ENCODE measurements at places on chromosomes 12 and 14. TPM values are rescaled to one million over a fixed set of nuclear protein-coding genes. Genes with fewer than 3 reads are reported as not detected.

GRCh38 chr12:123223241-123223668 lies 9.7 kb downstream of the MPHOSPH9 start:
- DNase-seq: peak; percentile 9

GRCh38 chr14:96567289-96567899 lies 65.2 kb downstream of the PAPOLA start:
- no peak for DNase-seq

The KCNA5 gene
- 0.79 TPM for polyA plus RNA-seq

The SLC2A13 gene
- polyA plus RNA-seq: 21.4 TPM

DNA sequence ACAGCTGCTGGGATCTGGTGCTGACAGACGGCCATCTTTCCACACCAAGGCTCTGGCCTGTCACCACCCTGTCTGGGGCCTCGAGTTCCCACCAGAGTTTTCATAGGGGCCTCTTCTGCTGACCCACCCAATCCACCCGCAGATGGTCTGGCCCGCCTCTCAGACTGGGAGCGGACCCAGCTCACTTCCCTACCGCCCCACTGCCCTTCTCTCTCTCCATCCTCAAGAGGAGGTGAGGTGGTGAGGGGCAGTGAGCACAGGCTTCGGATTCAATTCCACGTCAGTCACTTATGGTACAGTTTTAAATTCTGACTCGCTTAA lies 12.3 kb upstream of the RPS6KL1 start:
- no peak for DNase-seq

GRCh38 chr14:31716208-31716607 lies 155.0 kb downstream of the NUBPL start:
- DNase-seq: no peak

DNA sequence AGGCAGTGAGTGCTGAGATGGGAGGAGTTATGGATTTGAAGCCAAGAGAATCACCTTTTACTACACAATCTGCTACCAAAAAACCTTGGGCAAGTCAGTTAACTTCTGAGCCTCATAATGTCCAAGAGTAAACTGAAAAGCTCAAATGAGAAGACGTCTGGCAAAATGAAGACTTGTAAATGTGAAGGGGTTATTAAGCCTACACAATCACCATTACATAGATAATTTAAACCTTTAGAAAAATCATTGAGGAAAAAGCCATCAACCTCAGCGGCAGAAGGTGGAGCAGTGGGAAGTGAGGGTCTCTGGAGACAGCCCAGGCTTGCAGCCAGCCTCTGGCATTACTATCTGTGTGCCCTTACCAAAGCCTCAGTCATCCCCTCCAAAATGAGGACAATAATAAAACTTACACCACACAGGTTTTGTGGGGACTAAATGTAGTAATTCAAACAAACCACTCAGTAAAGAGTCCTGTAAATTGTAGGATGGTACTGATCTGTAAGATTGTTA lies 50.5 kb upstream of the CCDC175 start:
- DNase-seq: no peak

DNA sequence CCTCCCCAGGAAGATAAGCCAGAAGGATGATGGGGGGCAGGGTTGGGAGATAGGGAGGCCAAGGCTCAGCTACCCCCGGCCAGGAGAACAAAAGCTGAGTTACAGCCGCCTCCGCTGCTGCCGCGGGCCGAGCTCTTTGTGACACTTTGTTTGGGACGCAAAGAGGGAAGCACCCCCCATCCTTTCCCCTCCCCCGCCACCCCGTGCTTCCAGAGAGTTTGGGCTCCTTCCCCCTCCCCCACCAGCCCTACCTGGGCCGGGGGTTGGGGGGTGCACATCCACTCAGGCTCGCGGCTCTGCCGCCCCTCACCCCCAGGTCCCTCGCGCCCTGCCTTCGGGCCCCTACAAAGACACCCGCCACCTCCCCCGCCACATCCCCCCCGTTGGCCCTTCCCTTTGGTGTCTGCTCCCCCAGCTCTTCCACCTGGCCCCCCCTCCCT lies 799 bp downstream of the ZNF219 start:
- peak; percentile 68 for DNase-seq

GRCh38 chr14:52840877-52841276 lies 49.5 kb upstream of the GNPNAT1 start:
- no peak for DNase-seq

The PTPRR gene
- 3.0 TPM for polyA plus RNA-seq

DNA sequence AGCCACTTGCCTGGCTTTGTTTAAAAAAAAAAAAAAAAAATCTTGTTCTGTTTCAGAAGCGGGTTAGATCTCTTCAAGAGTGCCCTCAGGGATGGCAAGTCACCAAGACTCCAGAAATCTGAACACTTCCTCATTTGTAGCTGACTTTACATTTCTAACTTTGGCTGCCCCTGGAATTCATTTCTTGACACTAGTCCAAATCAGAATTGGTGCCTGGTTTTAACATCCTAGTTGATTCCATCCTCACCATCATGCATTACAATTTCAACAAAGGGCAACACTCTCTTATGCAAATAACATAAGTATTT lies 295.5 kb downstream of the RMST start:
- DNase-seq: no peak

- no peak for DNase-seq
Observed at GRCh38 chr14:37241198-37241597, 43.5 kb downstream of the MIPOL1 start.

GRCh38 chr12:54526812-54527630 lies 22.4 kb upstream of the PDE1B start:
- DNase-seq: peak; percentile 44

GRCh38 chr12:46212108-46212982 lies 56.5 kb downstream of the SLC38A1 start:
- DNase-seq: no peak

- no peak for DNase-seq
Observed at GRCh38 chr14:55851961-55852360, 266.2 kb upstream of the PELI2 start.

- no peak for DNase-seq
Observed at GRCh38 chr12:92107621-92108131, 38.0 kb downstream of the BTG1 start.

DNA sequence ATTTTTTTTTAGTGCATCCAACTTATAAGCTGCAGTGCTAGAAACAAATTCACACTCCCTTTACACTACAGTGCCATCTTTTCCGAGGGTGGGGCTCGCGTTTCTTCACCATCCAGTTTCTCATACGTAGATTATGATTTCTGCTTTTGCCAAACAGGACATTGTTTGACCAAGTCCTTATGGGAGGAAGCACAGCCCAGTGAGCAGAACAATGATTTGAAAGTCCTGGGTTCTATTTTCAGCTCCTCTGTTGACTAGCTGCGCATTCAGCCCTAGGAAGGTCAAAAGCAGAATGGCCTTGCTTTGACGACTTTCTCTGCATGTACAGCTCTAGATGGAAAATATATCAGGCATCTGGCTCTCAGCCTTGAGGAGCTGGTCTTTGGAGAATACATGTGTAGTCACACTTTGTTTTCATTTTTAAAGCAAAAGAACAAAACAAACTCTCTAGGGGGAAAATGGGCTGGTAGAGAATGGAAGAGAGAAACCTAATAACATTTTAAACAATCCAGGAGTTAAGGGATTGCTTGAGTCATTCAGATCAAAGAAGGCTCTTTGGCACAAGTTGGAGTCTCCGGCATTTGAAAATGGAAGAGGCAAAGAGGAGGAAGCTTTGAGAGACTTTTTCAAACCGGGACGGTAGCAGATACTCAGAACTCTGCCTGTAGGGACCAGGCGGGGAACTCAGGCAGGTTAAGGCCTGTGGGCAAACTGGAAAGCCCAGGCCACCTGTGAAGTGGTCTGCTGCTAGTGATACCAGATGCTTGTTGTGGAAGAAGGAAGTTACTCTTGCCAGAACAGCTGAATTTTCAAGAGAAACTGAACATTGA lies 257.3 kb upstream of the PLEKHG7 start:
- DNase-seq: no peak

The APOF gene
- 0.06 TPM for polyA plus RNA-seq

The LTBP2 gene
- polyA plus RNA-seq: 3.5 TPM

DNA sequence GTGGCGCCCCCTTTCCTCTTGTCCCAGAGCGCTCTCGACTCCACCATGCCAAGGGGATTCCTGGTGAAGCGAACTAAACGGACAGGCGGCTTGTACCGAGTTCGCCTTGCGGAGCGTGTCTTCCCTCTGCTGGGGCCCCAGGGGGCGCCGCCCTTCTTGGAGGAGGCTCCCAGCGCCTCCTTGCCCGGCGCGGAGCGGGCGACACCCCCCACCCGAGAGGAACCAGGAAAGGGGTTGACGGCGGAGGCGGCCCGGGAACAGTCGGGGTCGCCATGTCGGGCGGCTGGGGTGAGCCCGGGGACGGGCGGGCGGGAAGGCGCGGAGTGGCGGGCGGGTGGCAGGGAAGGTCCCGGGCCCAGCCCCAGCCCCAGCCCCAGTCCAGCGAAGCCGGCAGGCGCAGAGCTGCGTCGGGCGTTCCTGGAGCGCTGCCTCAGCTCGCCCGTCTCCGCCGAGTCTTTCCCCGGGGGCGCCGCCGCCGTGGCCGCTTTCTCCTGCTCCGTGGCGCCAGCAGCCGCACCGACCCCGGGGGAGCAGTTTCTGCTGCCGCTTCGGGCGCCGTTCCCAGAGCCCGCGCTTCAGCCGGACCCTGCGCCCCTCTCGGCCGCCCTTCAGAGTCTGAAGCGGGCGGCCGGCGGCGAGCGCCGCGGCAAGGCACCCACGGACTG lies 376 bp downstream of the INSM2 start:
- no peak for DNase-seq

GRCh38 chr12:66620026-66620425 lies 58.9 kb downstream of the GRIP1 start:
- DNase-seq: no peak

DNA sequence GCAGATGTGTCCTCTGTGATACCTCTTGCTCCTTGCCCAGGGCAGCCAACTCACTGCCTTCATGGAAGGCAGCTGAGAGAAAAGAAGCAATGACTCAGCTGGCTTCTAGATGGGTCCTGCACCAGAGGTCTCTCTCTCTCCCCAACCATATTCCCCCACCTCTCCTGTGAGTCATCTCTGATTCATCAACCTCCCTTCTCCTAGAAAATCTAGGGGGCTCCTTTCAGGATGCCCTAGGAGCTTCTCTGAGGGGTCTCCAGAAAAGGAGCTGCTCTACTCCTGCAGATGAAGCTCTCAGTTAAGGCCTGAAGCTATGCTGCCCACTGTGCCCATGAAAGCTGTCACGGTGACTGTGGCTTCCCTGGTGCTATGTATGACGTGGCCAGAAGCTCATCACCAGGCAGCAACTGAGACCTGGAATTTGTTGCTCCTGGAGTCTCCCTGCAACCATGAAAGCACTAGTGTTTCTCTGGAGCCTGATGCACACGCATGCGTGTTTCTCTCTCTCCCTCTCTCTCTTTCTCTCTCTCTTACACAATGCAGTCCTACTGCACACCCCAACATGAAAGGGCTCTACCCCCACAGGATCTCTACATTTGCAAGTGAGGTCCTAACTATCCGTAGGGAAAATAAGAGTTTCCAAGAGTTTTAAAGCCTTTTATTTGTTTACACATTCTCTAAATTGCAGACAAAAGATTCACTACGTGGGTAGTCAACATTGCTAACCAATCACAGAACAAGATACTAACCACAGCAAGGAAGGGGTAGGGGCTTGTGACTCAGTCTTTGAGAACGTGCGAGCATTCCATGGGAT lies 285.3 kb downstream of the DPF3 start:
- DNase-seq: no peak

The SLC39A2 gene
- 0.06 TPM for polyA plus RNA-seq

DNA sequence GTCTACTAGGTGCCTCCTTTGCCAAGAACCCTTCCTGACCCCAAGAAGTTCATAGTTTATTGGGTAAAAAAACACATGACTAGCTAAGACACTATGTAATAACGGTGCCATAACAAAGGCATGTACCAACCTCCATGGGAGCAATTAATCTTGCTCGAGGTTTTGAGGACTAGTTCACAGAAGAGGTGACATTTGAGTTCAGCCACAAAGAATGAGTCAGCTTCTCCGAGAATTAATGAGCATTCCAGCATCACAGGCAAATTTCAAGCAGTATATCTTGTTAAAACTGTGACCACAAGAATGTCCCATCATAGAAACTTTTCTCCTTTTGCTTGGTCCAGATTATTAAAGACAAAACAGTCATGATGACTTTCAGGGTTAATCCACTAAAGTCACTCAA lies 113.0 kb upstream of the RAP1B start:
- DNase-seq: no peak

The VWF gene
- polyA plus RNA-seq: 13.8 TPM

DNA sequence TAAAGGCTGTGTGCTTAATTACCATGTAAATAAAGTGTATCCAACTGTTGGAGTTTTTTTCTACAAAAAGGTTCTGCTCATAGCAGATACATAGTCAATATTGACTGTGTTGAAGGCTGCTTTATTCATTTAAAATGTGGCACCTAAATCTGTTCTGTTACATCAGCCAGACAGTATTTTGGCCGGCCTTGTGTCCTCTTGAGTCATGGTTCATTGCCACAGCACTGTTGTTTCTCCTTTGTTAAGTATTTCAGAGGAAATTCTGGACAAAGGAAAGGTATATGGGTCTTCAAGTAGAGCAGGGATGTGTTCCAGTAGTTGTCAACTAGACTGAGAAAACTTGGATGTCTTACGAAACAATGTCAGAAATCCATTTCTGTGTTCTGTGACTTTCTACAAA lies 95.5 kb downstream of the SLC38A6 start:
- no peak for DNase-seq

DNA sequence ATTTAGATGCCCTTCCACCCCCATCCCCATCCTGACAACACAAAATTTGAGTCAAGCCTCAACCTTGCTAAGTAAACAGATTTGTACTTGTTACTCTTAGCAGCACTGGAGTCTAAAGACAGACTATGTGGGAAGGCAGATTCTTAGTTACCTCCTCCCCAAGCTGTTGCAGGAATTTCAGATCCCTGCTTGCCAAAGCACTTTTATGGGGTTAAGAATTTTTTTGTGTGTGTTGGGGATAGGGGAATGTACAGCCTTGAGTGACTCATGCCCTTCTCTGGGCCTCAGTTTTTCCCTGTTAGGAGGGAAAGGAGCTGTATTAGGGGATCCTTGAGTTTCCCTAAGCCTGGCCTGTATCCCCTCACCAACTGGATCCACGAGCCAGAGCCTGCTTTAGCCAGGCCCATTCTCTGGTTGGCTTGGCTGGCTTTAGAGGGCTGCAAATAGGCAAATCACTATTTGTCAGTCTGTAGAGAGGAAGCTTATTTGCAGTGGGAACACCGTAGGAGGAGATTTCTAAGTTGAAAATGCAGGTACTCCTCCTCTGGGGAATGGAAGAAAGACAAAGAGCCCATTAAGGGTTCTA lies 27.7 kb upstream of the RNU6-8 start:
- DNase-seq: no peak

DNA sequence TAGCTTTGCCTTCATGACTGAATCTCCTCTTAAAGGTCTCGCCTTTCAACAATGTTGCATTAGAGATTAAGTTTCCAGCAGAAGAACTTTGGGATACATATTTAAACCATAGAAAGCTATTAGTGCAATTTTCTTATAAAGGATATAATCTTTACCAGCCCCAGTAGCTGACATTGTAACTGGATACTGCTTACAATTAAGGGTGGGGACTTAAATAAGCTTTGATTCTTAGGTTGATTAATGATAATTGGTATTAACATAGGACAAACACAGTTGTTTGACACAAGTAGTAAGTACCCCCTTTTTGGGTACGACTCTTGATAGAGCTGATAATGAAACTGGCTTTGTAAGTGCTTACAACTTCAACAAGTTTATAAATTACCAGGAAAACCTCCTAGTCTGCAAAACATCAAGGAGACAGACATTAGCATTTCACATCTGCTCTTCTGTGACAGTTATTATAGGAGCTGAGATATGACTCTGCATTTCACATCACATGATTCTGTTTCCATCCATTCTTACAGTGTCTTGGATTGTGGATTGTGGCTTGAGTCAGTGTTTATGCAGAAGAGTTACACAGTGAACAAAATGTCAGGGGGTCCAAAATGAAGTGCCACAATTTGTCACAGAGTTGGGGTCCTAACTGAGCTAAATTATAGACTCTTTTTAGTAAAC lies 249.1 kb upstream of the E2F7 start:
- peak; percentile 28 for DNase-seq
